Tracheal epithelial cell (primary cell): ENCODE measurements at places on chromosomes 2 and 18. TPM values are rescaled to one million over a fixed set of nuclear protein-coding genes. Genes with fewer than 3 reads are reported as not detected.

Gene LYPD1
- total RNA-seq: 4.1 TPM in 1 of 2 replicates, not detected in the other

Gene ZSCAN30
- 6.3 and 11.3 TPM in 2 replicates for total RNA-seq

Gene DHRS9
- total RNA-seq: 0.72 and 13.0 TPM in 2 replicates

Gene RFTN2
- total RNA-seq: 0.21 TPM in 1 of 2 replicates, not detected in the other

Gene C2orf66
- total RNA-seq: 0.24 and 0.43 TPM in 2 replicates

Gene SIX2
- 5.3 and 10.7 TPM in 2 replicates for total RNA-seq

Gene HAAO
- not detected in 2 replicates for total RNA-seq

Gene ONECUT2
- under 0.01 TPM in 1 of 2 replicates, not detected in the other for total RNA-seq

Gene OR6B2
- total RNA-seq: not detected in 2 replicates

Gene KDSR
- 50.3 and 53.3 TPM in 2 replicates for total RNA-seq
